Testis (tissue), 5 donors: ENCODE measurements at places on chromosomes 1 and 21. TPM values are rescaled to one million over a fixed set of nuclear protein-coding genes. Genes with fewer than 3 reads are reported as not detected.

The C1orf141 gene
- 9.5 TPM for total RNA-seq

The RBM15 gene
- 72.8 TPM for total RNA-seq

DNA sequence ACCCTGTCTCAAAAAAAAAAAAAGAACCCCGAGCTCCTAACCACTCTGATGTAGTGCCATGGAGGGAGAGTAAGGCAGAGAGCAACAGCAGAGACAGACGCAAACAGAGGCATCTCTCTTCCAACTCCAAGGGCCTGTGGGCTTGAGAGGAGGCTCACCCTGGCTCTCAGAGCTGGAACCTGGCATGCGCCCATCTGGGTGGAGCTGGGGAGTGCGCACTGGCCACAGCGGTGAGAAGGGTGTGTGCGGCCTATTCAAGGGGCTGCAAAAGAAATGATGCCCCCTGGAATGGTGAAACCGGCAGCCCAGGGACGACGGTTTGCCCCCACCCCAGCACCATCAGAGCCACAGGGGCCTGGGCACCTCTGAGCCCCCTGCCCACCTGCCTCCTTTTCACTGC is 17.6 kb downstream of the COL8A2 start:
- H3K36me3 ChIP-seq, result no peaks in the 10 kb centered on the region
- no peaks in the 10 kb centered on the region for H3K27me3 ChIP-seq
- DNase-seq, result no peak
- no peak overlapping the region for H3K27ac ChIP-seq
- H3K4me3 ChIP-seq, result no peak overlapping the region

- H3K4me3 ChIP-seq, result no peak overlapping the region
- DNase-seq, result no peak
- no peak overlapping the region for H3K27ac ChIP-seq
- H3K27me3 ChIP-seq, result no peaks in the 10 kb centered on the region
- H3K4me1 ChIP-seq, result no peaks in the 10 kb centered on the region
These were observed 81.5 kb downstream of the CAMK2N1 start for GRCh38 chr1:20404466-20404865.

DNA sequence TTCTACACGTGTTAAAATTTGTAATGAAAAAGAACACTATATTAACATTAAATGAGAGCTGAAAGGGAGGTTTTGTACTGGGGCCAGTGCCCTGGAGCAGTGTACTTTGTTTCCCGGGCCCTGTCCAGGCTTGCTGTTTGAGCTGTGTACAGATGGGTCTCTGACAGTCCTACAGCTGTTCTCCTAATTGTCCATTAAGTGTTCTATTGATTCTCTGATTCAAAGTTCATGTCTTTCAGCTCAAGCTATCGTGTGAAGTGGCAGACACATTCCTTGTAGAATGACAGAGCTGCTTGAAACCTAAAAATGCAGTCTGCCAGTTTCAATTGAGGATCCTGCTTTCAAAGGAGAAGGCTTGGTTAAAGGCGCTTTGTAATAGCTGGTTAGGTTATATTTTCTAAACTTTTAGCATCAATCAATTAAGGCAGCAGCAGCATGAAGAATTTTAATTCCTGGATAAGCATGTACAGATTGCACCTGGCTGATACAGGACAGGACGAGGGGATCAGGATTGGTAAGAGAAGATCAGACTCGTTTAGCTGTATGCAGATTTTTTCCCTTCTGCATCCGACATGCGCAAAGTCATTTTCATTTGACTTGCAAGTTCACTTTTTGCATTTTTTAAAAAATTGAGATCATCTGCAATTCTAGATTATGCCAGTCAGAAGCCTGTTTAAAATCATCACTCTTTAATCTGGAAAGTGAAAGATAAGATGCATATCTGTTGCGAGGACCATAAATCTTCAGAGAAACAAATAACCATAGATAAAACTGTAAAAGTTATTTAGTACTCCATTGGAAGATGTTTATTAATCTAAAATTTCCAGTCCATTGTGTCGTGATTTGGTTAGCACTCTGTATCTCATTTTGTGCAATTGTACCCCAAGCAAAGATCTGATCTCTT is 98.5 kb downstream of the ATG4C start:
- H3K27me3 ChIP-seq, result no peaks in the 10 kb centered on the region
- no peak overlapping the region for H3K4me3 ChIP-seq
- no peak for DNase-seq
- H3K27ac ChIP-seq, result no peak overlapping the region
- no peaks in the 10 kb centered on the region for H3K36me3 ChIP-seq

DNA sequence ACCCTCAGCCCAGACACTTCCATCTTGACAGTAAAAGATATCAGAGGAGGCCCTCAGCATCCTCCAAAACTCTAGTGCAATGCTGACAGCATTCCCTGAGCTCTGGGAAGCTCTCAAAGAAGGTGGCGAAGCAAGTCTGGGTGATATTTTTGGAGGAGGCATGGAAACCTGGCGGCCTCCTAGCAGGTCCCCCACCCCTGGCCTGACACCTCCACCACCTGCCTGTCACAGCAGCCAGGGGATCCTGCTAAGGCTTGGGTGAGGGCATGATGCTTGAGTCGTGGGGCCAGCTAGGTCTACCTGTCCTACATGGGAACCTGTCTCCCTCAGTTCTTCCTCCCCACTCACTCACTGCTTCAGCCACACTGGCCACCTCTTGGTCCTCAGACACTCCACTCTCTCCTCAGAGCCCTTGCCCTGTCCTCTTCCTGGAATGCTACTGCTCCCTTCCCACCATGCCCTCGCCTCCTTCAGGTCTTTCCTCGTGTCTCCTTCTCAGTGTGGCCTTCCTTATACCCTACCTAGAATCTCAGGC is 8.5 kb downstream of the DHRS3 start:
- no peaks in the 10 kb centered on the region for H3K4me1 ChIP-seq
- H3K36me3 ChIP-seq, result no peaks in the 10 kb centered on the region
- DNase-seq, result no peak
- H3K27ac ChIP-seq, result no peak overlapping the region

DNA sequence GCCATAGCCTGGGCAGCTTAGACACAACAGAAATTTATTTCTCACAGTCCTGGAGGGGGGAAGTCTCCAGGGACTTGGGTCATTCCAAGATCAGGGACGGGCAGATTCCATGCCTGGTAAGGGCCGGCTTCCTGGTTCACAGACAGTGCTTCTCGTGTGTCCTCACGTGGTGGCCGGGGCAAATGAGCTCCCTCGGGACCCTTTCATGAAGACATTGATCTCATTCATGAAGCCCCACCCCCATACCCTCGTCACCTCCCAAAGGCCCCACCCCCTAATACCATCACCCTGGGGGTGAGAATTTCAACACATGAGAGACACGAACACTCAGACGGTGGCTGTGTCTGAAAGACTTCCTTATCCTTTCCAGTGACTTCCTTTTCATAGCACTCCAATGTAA is 51.5 kb downstream of the ACOT7 start:
- no peak overlapping the region for H3K4me3 ChIP-seq
- no peaks in the 10 kb centered on the region for H3K4me1 ChIP-seq
- DNase-seq, result no peak
- no peaks in the 10 kb centered on the region for H3K36me3 ChIP-seq
- no peaks in the 10 kb centered on the region for H3K27me3 ChIP-seq
- no peak overlapping the region for H3K27ac ChIP-seq

- no peaks in the 10 kb centered on the region for H3K27me3 ChIP-seq
- H3K36me3 ChIP-seq, result no peaks in the 10 kb centered on the region
- no peak overlapping the region for H3K4me3 ChIP-seq
- H3K27ac ChIP-seq, result no peak overlapping the region
These were observed 29.1 kb upstream of the SAMD13 start for GRCh38 chr1:84272401-84272800.

DNA sequence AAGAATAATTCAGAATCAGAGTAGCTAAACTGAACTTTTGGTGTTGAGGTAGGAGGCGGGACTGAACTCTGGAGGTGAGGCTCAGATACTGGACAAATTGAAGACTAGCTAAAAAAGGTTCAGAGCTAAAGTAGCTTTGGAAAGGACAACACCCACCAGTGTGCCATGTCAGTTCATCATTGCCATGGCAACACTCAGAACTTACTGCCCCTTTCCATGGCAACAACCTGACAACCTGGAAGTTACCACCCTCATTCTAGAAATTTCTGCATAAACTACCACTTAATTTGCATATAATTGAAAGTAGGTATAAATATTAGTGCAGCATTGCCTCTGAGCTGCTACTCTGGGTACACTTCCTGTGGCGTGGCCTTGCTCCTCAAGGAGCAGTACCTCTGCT is 30.3 kb upstream of the POGK start:
- no peak for DNase-seq
- H3K4me3 ChIP-seq, result no peak overlapping the region
- no peaks in the 10 kb centered on the region for H3K27me3 ChIP-seq
- no peaks in the 10 kb centered on the region for H3K4me1 ChIP-seq
- no peaks in the 10 kb centered on the region for H3K36me3 ChIP-seq

DNA sequence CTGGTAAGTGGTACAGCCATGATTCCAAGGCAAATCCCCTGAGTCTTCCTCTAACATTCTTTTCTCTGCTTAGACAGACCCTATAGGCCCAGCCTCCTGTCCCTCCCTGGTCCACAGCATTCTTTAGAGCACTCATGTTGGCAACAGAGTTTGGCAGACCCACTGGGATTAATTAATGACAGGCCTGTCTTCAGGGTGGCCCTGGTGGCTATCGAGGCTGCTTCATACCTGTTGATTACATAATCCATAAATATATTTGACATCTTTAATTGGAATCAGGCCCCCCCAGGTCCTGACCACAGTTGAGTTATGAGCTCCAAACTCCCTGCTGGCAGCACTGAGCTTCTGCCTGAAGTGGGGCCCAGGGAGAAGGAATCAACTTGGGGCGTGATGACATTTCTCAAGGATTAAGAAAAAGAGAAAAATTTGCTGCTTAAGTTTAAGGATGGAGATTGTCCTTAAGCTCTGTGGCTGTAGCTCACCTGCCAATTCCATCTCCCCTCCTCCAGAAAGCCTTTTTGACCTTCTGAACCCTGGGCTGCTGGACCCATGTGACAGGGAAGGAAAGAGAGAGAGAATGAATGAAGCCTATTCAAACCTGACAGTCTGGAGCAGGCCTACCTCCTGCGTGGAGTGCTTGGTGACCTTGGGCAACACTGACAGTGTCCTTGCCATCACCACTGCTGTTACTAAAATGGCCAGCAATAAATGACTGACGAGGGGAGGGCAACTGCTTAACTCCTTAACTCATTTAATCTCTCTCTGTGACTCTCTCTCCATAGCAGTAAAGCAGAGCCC is 156.6 kb downstream of the TRABD2B start:
- H3K27me3 ChIP-seq, result no peaks in the 10 kb centered on the region

DNA sequence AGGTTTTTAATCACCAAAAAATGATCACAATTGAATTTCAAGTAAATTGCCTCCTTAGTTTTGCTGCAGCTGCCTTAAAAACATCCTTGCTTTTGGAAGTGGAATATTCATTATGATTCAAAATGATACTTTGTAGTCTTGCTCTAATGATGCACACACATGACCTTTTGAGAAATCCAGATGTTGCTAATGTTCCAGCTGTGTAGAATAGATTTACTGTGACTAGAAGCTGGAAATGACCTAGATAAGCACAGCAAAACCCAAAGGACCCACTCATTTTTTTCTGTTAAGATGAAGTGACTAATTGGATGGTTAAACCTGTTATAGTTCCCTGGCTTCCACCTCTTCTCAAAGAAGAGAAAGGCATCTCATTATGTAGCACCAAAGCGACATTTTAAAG is 64.6 kb upstream of the RALGPS2 start:
- no peaks in the 10 kb centered on the region for H3K36me3 ChIP-seq
- H3K27me3 ChIP-seq, result no peaks in the 10 kb centered on the region
- no peaks in the 10 kb centered on the region for H3K4me1 ChIP-seq

- no peaks in the 10 kb centered on the region for H3K4me1 ChIP-seq
- H3K27ac ChIP-seq, result no peak overlapping the region
- no peaks in the 10 kb centered on the region for H3K36me3 ChIP-seq
- peak; percentile 17 for DNase-seq
These were observed 269.7 kb downstream of the LMO4 start for GRCh38 chr1:87598429-87598828.

The S100A12 gene
- total RNA-seq, result not detected

- H3K36me3 ChIP-seq, result no peaks in the 10 kb centered on the region
- H3K4me3 ChIP-seq, result no peak overlapping the region
- DNase-seq, result no peak
- no peaks in the 10 kb centered on the region for H3K27me3 ChIP-seq
These were observed 55.2 kb upstream of the PTGS2 start for GRCh38 chr1:186735463-186735862.

- H3K27ac ChIP-seq, result no peak overlapping the region
- H3K27me3 ChIP-seq, result no peaks in the 10 kb centered on the region
- no peak overlapping the region for H3K4me3 ChIP-seq
These were observed 3.6 kb upstream of the BACH1 start for GRCh38 chr21:29295066-29295650.

The BEST4 gene
- total RNA-seq, result 1.1 TPM

The CFAP45 gene
- total RNA-seq, result 13.0 TPM

The UQCRHL gene
- 2.0 TPM for total RNA-seq

The JAK1 gene
- total RNA-seq, result 142 TPM

DNA sequence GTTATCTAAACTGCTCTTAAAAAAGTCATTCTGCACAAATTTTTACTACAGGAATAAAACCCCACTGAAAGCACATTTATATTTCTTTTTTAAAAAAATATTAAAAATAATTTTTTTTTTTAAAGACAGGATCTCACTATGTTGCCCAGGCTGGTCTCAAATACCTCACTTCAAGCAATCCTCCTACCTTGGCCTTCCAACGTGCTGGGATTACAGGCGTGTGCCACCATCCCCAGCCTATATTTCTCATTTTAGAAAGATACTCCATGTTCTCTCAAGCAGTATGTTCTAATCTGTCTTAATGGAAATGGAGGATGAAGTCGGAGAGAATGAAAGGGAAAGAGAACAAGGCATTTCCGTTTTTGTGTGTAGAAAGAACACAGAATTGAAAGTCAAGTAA is 17.1 kb downstream of the USP24 start:
- peaks cover under 1% of the 10 kb centered on the region for H3K4me1 ChIP-seq
- no peak for DNase-seq
- no peaks in the 10 kb centered on the region for H3K36me3 ChIP-seq
- H3K27ac ChIP-seq, result no peak overlapping the region
- H3K27me3 ChIP-seq, result no peaks in the 10 kb centered on the region
- H3K4me3 ChIP-seq, result no peak overlapping the region
